EH (cell line): ENCODE measurements at places on chromosomes 12 and 14.
A peak's percentile ranks its signal among the peaks of the same experiment; 100 is the strongest.

GRCh38 chr12:66279123-66279712, 23.1 kb upstream of the HELB start:
- DNase-seq: peak; percentile 28

DNA sequence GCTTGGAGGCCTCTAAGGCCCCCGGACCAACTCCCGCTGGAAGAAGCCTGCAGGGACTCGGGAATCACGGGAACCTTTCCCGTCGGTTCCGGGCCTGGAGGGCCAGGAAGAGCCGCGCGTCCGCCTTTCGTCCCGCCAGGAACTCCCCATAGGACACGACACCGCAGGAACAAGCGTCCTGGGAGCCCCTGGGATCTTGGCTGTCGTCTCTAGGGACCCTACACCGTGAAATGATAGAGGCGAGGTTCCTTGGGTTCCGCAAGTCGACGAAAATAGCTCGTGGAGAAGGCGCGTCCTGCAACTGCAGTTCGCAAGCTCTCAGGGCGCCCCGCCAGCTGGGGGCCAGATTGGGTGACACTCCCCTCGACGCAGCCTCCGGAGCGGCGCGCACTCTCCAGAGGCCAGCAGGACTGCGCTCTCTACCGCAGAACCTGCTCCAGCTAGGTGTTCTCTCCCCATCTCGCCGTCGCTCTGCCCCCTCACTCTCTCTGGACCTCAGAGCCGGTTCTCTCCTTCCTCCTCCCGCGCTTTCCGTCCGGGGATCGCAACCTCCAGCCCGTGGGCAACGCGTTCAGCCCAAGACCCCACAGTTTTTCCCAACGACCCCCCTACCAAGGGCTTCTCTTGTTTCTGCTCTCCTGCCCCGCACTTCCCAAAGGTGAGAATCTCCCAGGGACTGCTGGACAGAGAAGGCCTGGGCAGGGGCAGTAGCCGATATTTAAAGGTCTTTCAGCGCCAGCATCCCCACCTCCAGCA, 776 bp downstream of the BMP4 start:
- peak; percentile 40 for DNase-seq

DNA sequence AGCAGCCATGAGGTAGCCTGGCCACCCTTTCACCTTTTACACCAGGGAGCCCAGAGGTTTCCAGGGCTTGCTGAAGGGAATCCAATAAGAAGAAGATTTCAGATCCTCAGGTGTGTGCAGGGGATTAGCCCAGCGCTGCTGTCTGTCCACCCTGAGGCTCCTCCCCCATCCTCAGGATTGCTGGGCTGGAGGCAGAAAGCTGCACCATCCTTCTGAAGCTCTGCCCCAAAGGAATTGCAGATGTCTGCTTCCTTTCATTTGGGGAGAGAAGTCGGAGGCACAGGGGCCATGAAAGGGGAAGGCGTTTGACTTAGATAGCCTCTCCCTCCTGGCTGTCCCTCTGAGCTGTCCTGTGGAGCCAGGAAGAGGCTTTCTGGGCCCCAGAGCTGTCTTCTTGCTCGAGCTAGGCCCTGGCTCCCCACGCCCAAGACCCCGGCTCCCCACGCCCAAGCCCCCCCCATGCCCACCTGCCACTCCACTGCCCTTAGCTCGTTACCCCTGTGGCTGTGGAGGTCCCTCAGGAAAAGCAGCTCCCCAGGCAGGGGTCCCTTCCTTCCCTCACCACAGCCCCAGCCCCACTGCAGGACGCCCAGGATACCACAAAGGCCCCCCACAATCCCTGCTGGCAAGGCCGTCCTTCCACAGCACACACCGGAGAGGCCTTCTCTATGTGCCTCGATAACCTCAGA, 359.0 kb downstream of the CACNA1C start:
- DNase-seq: no peak

- DNase-seq: no peak
Observed at GRCh38 chr14:78005325-78005724, 164.8 kb upstream of the NRXN3 start.

DNA sequence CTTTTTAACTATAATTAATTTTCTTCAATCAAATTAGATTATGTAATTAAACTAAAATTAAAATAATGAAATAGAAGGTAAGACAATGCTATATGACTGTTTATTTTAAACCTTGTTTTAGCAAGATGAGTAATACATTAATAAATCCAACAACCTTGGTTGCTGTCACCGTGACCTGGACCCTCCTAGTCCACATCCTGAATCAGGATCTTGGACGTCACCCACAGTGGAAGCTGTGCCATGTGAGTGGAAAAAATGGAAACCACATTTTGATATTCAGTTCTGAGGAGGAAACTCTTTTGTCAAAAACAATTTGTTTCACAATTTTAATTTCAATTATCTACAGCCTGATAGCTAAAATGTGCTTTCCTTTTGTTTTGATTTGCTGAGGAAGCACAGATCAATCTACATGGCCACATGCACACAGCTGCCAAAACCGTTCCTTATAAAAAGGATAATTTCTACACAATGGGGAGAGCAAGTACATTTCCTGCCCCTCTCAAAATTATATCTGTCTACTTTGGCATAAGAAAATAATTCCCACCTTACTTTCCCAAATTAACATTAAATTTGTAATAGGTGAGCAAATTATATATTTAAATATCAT, 255.5 kb downstream of the RASSF9 start:
- no peak for DNase-seq

- DNase-seq: no peak
Observed at GRCh38 chr14:76264384-76264783, 111.6 kb upstream of the ESRRB start.

- peak; percentile 65 for DNase-seq
Observed at GRCh38 chr12:53232646-53233461, 845 bp upstream of the RARG start.

GRCh38 chr12:123227581-123228258, 5.2 kb downstream of the MPHOSPH9 start:
- no peak for DNase-seq

DNA sequence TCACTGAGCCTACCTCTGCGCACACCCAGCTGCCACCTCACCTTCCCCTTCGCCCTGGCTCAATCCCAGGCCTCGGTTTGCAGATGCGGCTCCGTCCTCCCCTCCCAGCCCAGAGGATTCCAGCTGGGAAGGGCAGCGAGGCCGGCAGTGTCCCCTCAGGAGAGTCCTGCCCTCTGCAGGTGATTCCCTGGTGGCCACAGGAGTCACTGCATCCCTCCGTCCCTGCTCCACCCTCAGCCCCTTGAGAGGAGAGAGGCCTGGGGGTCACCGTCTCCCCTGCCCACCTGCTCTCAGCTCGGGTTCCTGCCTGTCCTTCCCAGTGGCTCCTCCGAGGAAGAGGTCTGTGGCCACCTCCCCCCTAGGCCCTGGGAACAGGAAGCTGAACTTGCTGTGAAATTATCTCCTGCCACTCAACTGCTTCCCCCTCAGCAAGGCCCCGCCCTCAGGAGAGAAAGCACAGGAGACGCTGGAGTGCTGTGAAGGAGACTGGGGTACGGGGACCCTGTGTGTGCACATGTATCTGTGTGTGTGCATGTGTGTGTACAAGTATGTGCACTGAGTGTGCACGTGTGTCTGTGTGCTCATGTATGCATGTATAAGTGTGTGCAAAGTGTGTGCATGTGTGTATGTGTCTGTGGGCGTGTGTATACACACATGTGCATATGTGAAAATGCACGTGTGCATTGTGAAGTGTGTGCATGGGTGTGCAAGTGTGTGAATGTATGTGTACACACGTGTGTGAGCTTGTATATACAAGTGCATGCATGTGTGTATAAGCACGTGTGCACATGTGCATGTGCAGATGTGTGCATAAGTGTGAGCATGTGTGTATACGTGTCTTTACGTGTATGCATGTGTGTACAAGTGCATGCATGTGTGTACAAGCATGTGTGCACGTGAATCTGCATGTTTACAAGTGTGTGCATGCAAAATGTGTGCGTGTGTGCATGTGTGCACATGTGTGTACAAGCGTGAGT, 13.2 kb upstream of the GALNT9 start:
- no peak for DNase-seq

- no peak for DNase-seq
Observed at GRCh38 chr12:41333974-41334373, 145.9 kb downstream of the PDZRN4 start.

DNA sequence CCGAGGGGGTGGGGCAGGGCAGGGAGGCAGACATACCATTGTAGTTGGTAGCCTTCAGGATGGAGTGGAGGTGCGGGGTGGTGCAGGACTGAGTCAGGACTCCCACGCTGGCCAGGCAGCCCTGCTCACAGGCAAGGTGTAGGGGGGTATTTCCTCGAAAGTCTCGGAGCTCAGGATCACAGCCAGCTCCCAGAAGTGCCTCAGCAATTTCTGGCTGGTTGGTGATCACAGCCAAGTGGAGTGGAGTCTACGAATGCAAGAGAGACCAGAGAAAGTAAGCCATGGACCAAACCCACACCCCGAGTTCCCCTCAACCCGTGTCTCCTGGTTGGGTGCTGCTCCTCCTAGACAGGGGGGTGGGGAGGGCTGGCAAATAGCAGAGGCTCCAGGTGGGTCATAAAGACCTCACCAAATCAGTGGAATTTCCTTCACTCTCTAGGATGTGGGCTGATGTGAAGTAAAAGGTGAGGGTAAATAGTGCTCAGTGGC, 1.4 kb downstream of the NFKBIA start:
- no peak for DNase-seq

DNA sequence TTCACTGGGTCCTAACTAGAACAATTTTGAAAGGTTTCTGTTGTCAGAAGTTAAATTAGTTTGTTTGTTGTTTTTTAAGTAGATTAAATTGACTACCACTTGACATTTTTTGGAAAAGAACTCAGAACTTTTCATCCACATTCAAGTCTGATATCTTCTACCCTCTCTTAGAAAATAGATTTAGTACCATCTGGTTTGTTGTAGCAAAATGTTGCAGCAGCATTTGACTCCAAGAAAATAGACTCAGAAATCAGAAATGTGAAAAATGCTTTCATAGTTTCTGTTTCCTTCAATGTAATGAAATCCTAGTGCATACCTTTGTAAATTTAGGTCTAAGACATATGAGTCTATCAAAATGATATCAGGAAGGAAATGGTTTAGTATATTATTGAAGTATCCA, 256.3 kb upstream of the CLEC14A start:
- peak; percentile 17 for DNase-seq

DNA sequence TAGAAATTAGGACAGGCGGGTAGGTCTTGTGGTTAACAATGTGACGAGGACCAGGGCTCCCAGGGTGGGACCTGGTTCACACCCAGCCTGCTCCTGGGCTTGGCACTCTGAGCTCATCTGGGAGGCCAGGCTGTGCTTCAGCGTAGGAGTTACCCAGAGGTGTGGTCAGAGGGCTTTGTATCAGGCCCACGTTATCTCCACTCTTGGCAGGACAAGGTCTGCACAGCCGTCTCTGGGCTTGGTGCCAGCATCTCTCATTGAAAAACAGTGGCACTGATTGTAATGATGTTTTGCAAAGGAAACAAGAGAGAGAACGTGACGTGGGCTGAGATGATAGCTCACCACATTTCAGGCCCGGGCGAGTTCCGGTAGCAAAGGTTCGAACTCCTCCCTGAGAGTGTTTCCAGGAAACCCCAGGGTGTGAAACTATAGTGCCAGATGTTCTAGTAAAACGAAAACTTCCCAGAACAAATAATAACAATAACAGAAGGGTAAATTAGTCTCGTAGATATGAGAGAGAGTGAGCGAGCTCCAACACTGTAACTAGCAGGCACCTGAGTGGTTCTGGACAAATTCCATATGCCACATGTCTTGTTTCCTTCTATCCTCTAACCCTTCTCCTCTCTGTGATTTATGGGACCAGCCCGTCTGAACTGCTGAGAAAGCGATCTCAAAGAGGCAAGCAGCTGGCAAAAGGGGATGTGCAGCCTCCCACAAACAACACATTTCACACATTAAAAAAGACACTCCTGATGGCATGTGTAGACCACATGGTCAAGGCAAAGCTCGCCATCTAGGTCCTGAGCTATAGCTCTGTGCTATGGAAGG, 227.3 kb downstream of the KTN1 start:
- DNase-seq: peak; percentile 52

DNA sequence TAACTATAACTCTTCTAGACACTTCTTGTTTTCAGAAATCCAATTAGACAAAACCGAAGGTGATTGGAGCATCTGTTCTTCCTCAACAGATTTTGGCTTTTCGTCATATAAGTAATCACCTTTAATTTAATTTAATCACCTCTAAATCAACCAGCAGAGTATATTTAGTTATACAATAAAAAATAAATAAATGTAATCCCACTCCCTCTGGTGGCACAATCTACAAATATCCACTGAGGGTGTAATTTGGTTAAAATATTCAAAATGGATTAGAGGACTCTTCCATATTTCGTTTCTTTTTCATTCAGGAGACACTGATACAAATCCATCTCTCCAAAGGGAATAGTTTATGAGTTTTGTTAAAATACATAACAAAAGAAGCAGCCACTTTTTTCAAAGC, 18.3 kb upstream of the SLC35F4 start:
- DNase-seq: no peak

- DNase-seq: no peak
Observed at GRCh38 chr14:32050878-32051277, 26.2 kb upstream of the ARHGAP5 start.

DNA sequence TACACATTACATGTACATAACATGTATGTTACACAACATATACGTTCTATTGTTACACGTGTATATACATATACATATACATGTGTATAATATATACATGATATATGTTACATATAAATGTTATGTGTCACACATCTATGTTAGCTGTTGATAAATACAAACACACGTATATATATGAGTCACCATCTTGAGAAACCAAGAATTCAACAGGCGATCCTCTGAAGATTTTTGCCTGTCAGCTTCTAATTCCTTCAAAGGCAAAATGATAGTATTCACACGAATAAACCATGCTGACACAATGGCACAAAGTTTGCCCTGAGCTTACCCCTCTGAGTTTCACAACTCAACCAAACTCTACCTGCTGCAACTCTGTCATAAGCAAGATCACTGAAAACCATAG, 30.2 kb upstream of the TESC start:
- DNase-seq: no peak

DNA sequence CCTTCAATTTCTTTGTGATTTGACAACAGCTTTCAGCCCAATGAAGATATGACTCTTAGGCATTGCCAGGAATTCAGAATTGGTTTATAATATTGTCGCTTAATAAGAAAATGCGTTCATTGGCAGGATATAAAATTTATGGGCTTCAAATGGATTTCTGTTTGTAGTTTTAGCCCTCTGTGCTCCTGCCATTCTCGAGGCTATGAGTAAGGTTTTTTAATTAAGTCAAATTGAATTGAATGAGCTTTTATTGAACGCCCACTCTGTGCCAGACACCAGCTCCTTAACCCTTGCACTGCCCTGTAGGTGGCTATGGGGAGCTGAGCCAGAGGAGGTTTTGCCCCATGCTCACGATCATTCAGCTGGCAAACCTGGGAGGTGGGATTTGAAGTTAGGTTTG, 115.1 kb downstream of the SLC25A47 start:
- no peak for DNase-seq

- DNase-seq: peak; percentile 21
Observed at GRCh38 chr14:49508124-49508523, 78.1 kb downstream of the RPS29 start.

- peak; percentile 84 for DNase-seq
Observed at GRCh38 chr14:64762044-64763034, 58.1 kb downstream of the PLEKHG3 start.
